ENCODE measurements at places on chromosomes 6 and 20.

DNA sequence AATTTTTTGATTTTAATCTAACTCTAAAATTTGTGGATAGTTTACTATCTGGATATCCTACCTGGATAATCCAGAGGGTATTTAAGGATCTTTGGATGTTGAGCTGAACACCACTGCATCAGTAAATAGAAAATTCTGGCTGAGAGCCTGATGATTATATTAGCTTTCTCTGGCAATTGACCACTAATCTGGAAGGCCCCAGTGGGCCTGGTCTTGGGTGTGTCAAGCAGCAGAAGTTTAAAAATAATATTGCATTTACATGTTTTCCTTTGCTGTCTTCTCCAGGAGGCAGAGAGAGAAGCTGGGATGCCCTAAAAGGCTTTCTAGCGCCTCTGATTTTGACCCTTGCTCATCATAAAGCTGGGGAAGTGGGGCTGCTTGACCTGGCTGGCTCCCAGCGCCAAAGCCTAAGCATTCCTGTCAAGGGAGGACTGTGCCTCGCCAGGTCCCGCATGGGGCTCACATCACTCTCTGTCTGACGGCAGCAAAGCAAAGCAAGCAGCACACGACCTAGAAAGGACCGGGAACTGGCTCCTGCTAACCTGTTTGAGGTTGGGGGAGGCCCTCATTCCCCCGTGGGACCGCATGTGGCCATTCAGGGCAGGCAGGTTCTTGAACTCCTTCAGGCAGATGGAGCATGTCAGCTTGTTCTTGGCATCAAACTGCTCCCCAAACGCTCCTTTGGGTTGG, 46.6 kb upstream of the MRPS10 start:
- DNase-seq, result no peak

GRCh38 chr20:62977613-62978560, 25.4 kb downstream of the SLC17A9 start:
- no peak for DNase-seq

DNA sequence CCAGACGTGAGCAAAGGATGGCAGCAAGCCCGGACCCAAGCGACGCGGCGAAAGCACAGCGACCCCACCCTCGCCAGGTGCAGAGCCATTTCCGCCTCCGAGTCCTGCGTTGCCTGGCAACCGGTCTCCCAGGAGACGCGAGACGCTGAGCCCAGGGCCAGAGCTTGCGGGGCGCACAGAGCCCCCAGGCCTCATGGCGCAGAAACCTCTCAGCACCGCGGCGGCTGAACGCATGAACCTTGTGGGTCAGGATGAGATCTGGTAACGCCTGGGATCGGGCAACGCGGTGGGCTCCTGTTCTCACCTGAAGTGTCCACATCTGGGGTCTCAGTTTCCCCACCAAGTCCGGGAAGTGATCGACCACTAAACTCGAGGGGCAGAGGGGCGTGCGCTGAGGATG, 77.7 kb downstream of the ANKRD60 start:
- no peak for DNase-seq

- DNase-seq, result no peak
Measured at GRCh38 chr20:58277107-58277506, 32.4 kb upstream of the RAB22A start.

- DNase-seq, result no peak
Measured at GRCh38 chr6:46118836-46119235, 11.0 kb upstream of the ENPP4 start.

- DNase-seq, result no peak
Measured at GRCh38 chr20:40502576-40502975, 186.5 kb downstream of the MAFB start.

- no peak for DNase-seq
Measured at GRCh38 chr20:16273812-16274555, 299.3 kb downstream of the KIF16B start.

DNA sequence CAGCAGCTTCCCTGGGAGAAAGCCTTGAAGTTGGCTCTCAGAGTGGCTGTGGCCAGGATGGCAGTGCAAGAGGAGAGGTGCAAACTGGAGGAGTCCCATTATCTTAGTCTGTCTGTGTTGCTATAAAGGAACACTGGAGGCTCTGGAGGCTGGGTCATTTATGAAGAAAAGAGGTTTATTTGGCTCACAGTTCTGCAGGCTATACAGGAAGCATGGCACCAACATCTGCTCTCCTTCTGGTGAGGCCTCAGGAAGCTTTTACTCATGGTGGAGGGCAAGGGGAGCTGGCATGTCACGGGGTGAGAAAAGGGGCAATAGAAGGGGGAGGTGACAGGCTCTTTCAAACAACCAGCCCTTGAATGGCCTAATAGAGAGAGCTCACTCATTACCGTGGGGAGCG, 47.1 kb downstream of the PSMG4 start:
- DNase-seq, result no peak

- no peak for DNase-seq
Measured at GRCh38 chr20:24909861-24910260, 39.2 kb upstream of the CST7 start.

- DNase-seq, result peak; percentile 84
Measured at GRCh38 chr6:2764610-2765165, 505 bp upstream of the WRNIP1 start.

GRCh38 chr6:167761794-167762258, 64.9 kb upstream of the AFDN start:
- DNase-seq, result no peak

DNA sequence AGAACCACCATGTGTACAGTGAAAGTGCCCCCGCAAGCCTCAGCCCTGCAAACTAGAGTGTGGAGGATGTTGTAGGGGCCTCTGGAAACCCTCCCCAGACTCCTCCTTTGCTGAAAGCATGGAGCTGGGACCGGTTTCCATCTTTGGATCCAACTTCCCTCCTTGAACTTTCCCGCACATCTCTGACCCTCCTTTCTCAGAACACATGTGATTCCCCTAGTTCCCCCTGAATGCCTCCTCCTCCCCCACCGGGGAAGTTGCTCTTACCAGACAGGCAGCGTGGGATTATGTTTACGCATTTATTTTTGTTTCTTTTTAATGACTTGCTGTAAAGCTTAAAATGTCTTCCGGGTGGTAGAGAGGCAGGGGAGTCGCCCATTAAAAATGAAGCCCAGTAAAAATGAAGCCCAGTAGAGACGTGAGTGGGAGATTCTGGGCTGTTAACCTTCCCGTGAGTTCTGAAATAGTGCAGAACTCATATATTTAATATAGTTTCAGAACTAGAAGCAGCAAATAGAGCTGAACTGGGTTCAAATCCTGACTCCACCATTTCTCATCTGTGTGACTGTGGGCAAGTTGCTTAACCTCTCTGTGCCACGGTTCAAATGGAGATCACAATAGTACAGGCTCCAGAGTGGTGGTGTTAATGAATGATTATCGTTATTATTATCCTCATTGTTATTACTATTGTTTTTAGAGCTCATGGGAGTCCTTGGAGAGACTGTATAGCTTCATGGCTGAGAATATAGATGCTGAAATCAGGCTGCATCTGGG, 8.0 kb upstream of the PTPN1 start:
- no peak for DNase-seq

GRCh38 chr6:33008944-33009861, at the start of gene HLA-DOA:
Gene HLA-DOA (minus strand): TSS chr6:33009591.
- DNase-seq, result no peak

- no peak for DNase-seq
Measured at GRCh38 chr6:168636147-168637004, 195.4 kb downstream of the SMOC2 start.

DNA sequence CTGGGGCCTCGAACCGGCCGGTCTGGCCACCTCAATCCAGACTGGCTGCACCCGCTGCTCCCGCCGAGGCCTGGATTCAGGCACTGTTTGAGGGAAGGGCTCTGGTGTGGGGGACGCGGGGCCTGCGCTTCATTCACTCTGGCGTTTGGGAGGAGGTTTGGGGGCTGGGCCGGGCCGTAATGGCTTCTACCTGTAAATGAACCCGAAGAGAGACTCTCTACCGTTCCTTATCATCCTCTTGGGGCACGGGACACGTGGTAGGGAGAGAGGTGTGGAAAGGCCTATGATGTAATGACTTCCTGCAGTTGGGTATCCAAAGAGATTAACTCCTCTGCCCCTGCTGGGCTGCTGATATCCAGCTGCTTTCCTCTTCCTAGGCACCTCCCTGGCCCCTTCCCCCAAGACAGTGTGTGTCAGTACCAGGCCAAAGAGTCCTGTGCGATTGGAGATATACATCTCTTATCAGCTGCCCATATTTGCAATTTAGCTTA, 1.8 kb downstream of the FOXO3 start:
- peak; percentile 89 for DNase-seq
